ENCODE measurements at places on chromosomes 5 and 9. TPM values are rescaled to one million over a fixed set of nuclear protein-coding genes. Genes with fewer than 3 reads are reported as not detected.

KCNV2 gene
- total RNA-seq = not detected

TAL2 gene
- 0.98 TPM for total RNA-seq

MSX2 gene
- total RNA-seq = 0.79 TPM

EGR1 gene
- total RNA-seq = 68.6 TPM

TXNDC8 gene
- not detected for total RNA-seq

SLC25A2 gene
- 0.94 TPM for total RNA-seq

FAM200C gene
- 4.8 TPM for total RNA-seq

FBXL7 gene
- 6.1 TPM for total RNA-seq

NMUR2 gene
- total RNA-seq = not detected

HNRNPA0 gene
- 28.3 TPM for total RNA-seq

PSAT1 gene
- total RNA-seq = 22.4 TPM

F2RL2 gene
- 0.44 TPM for total RNA-seq

SFXN1 gene
- total RNA-seq = 35.4 TPM

TLR4 gene
- 33.4 TPM for total RNA-seq

HAND1 gene
- not detected for total RNA-seq

GNA14 gene
- total RNA-seq = 10.4 TPM

UNC5A gene
- total RNA-seq = 1.5 TPM

RECK gene
- total RNA-seq = 10.4 TPM

CARTPT gene
- total RNA-seq = not detected

SMIM33 gene
- total RNA-seq = 0.13 TPM

MEIKIN gene
- 0.63 TPM for total RNA-seq

SARDH gene
- 4.6 TPM for total RNA-seq

C9orf153 gene
- total RNA-seq = not detected

RMRP gene
- 36,256 TPM for total RNA-seq

PCDHGB3 gene
- 4.4 TPM for total RNA-seq

SGTB gene
- 8.8 TPM for total RNA-seq

CD72 gene
- total RNA-seq = 7.1 TPM

GPRIN1 gene
- total RNA-seq = 1.3 TPM

GRM6 gene
- total RNA-seq = not detected

CTSV gene
- total RNA-seq = 0.69 TPM

ADAMTS12 gene
- total RNA-seq = 2.0 TPM

MYOZ3 gene
- 0.66 TPM for total RNA-seq

ANKRD34B gene
- 1.5 TPM for total RNA-seq

GALNT10 gene
- total RNA-seq = 44.3 TPM

CKMT2 gene
- total RNA-seq = 3.7 TPM

PCDHGB2 gene
- 4.0 TPM for total RNA-seq

CEP120 gene
- total RNA-seq = 22.1 TPM

ADGRD2 gene
- not detected for total RNA-seq

AMBP gene
- 5.3 TPM for total RNA-seq

TRIM36 gene
- total RNA-seq = 1.8 TPM

SLC34A3 gene
- 0.13 TPM for total RNA-seq

PTPN3 gene
- total RNA-seq = 40.6 TPM

GHR gene
- 3.7 TPM for total RNA-seq

SPATA31D4 gene
- not detected for total RNA-seq

GDNF gene
- total RNA-seq = 0.88 TPM

ACTBL2 gene
- total RNA-seq = 0.13 TPM

RAB3C gene
- 3.7 TPM for total RNA-seq

PCA3 gene
- total RNA-seq = not detected

OTP gene
- not detected for total RNA-seq

LHX2 gene
- total RNA-seq = not detected

CCL27 gene
- not detected for total RNA-seq

TMEM250 gene
- total RNA-seq = 33.1 TPM

COX7C gene
- 461 TPM for total RNA-seq

GABRP gene
- total RNA-seq = 33.1 TPM

SLC36A2 gene
- 1.8 TPM for total RNA-seq

CDKN2B gene
- total RNA-seq = 1.8 TPM

PCDHB2 gene
- 2.9 TPM for total RNA-seq

PRELID2 gene
- total RNA-seq = 12.1 TPM

All from kidney (tissue), 22 donors.